ENCODE measurements at places on chromosomes 12 and 14.

GRCh38 chr14:74684434-74684833, 28.4 kb downstream of the AREL1 start:
- no peak for ATAC-seq

- no peak for ATAC-seq
Observed at GRCh38 chr12:48572326-48572725, 2.5 kb upstream of the LALBA start.

GRCh38 chr12:73421832-73422231, 1115.8 kb upstream of the ATXN7L3B start:
- ATAC-seq = no peak

DNA sequence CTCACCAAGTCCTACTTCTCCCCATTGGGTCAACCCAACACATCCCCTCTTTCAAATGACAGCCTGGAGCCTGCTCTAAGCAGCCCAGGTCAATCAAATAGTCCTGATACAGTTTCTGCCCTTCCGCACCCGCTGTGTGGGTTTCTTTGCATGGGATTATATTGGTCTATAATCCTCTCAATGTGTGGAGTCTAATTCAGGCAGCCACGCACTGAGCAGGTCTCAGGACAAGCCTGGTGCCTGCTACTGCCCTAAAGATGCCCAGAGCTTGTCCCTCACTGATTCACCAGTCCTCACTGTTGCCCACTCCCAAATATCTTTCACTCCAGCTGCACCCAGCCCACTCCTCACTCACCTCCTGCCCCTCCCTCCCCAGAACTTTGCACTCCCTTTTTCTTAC, 16.4 kb downstream of the ACTN1 start:
- no peak for ATAC-seq

GRCh38 chr14:101483829-101484228, 77.5 kb upstream of the DIO3 start:
- no peak for ATAC-seq

DNA sequence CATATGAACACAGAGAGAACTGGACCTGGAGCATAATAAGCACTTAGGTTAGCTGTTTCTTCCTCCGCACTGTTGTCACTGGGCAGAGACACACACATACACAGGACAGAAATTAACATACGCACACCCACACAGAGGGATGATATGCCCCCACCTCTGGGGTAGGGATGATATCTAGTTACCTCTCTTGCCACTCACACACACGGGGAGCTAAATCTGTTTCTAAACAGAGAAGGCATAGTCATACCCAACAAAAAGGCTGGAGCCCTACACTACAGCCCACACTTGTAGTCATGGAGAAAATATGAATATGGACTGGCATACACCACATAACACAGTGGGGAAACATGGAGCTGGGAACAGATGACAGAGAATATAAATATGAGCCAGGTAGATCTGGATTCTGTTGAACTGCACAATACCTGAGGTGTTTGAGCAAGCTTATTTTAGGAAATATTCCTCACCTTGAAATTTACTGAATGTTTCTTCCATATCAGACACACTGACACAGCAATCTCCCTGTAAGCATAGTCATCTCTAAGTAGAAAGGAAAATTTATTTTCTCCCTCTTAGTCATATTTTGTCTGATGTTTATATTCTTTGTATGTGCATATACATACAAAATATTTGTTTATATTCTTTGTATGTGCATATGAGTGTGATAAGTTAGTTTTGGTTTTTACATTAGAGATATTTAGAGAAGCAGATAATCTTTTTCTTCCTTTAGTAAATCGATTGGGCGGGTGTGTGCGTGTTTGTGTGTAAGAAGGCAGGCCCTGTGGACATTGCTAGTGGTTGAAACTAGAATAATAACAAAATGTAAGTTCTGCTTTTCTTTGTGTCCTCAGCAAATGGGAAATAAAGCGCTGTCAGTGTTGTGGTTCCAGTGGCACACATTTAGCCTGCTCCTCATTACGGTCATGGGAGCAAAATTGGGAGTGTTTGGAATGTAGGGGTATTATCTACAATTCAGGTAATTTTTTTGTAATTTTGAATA, 20.9 kb upstream of the SCFD1 start:
- ATAC-seq = no peak

GRCh38 chr12:110849748-110850403, 3.1 kb downstream of the CCDC63 start:
- no peak for ATAC-seq

Data from motor neuron (in vitro differentiated cells).